ENCODE measurements at places on chromosomes 16 and 17.

DNA sequence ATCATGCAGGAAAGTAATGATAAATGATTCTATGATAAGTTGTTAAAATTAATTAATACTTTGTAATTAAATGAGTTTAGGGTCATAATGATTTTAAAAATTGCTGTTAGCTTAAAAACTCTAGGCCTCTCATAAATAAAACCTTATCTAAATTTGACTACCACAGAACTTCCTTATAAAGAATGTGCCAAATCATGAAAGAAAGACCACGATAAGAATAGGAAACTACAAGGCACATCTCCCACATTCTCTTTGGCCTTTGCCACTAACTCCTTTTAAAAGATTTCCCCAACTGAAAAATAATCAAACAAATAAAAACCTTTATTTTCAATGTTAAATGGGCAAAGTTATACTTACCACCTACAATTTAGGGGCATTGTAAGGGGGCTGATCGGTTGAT lies 164.6 kb upstream of the C17orf78 start:
- DNase-seq: no peak

DNA sequence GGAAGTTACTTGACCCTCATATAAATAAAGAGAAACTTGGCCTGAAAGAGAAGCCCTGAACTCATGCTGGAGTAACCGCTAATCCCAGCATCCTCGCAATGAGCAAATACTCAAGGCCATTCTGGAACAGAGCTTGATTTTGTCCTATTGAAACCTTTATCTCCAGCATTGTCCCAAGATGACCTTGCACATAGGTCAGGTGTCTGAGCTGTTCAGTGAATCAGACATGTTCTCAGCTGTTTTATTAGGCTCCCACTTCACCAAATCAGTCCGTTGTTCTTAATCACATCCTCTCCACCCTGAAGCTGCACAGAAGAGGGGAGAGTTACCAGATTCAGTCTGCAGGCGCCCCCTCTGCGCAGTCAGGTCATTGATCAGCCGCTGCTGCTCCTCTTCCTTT lies 9.1 kb upstream of the MYH1 start:
- no peak for DNase-seq

- DNase-seq: no peak
Measured at GRCh38 chr17:1173432-1174262, 6.1 kb downstream of the ABR start.

- no peak for DNase-seq
Measured at GRCh38 chr17:72890711-72891110, 201.8 kb downstream of the SLC39A11 start.

- DNase-seq: no peak
Measured at GRCh38 chr17:18039535-18040260, 490 bp downstream of the GID4 start.

DNA sequence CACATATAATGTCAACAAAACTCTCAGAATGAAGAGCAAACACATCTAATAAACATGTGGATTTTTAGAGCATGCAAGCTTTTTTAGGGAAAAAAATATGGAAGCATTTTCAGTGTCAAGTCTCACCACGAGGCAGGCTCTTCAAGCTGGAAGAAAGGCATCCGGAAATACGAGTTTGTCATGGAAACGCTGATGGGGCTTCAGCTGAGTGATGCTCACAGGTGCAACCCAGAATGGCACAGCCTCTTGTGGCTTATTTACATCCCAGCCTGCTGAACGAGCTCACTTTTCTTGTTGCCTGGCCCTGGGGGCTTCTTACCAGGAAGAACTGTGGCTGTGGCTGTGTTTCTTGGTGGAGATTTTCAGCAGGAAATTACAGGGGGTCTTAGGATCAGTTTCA lies 24.1 kb upstream of the DYNLL2 start:
- no peak for DNase-seq

GRCh38 chr17:30600060-30600829 lies 123.0 kb downstream of the GOSR1 start:
- DNase-seq: peak; percentile 13

DNA sequence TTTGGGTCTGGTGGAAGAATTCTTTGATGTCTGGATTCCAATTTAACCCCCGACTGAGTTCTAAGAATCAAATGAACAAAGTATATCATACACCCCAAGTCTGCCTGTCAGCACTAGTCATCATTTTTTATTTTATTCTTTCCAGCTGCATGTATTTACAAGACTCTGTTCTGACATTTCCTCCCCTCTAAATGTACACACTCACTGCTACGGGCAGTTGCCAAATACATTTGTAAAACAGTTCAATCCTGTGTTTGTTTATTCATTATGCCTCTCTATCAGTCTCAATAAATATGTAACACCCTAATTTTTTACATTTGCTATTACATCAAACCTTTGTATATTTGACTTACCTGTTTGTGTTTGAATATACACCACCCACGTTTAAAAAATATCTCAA lies 422.3 kb upstream of the PSMD7 start:
- DNase-seq: no peak

- DNase-seq: no peak
Measured at GRCh38 chr17:3896108-3896967, 3.5 kb upstream of the CAMKK1 start.

DNA sequence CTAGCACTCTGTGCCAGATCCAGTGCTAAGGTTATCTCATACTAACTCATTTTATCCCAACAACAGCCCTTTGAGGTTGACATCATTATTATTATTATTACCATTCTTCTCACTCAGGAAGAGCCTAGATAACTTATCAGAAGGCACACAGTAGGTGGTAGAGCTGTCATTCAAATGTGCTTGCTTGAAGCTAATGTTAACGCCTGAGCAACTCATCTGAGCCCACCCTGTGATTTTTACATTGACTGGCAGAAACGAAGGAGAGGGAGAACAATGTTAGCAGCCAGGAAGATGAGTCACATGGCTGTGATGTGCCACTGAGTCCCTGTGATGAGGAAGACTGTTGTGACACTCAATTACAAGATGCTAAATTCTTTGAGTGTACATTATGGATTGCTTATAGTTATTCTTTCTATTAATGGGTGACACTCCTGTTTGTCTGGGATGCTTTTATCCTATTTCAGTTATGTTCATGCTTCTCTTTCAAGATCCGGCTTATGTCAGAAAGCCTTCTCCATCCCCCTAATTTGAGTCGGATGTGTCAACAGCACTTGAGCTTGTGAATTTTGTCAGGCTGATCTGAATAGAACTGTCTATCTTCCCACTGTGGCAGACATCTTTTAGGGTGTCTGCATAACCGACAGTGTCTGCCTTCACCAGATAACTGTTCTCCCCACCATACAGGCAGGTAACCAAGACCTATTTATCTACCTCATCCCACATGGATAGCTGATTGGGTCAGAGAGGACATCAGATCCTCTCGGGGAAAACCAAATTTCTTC lies 426.4 kb downstream of the CA10 start:
- DNase-seq: no peak

DNA sequence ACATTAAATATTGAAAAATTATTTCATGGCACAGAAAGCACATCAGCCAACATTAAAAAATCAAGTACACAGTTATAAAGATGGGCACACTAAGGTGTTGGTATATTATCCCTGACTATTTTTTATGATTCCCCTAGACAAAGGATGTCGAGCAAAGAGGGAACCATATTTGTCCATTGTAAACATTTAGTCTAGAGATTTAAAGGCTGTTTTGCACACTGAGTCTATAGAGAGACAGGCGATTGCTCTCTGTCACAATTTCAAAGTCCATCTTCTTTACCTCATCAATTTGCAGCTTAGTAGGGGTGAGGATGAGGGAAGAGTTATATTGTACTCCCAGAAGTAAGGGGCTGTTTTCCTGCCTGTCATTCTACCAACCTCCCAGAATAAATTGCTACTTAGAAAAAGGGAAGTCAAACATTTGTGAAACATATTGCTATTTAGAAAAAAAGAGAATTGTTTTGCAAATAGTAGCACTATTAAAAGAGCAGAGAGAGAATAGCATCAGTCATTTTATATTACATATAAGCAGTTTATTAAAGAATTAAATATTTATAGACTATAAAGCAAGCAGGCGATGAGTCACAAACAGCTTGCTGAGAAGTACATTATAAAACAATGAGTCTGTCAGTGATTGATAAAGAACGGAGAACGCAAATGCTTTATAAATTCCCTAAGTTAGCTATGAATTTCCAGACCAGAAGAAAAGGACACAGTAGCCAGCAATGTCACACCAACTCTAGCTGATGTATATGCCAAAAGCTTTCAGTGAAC lies 270.6 kb upstream of the PMFBP1 start:
- no peak for DNase-seq

DNA sequence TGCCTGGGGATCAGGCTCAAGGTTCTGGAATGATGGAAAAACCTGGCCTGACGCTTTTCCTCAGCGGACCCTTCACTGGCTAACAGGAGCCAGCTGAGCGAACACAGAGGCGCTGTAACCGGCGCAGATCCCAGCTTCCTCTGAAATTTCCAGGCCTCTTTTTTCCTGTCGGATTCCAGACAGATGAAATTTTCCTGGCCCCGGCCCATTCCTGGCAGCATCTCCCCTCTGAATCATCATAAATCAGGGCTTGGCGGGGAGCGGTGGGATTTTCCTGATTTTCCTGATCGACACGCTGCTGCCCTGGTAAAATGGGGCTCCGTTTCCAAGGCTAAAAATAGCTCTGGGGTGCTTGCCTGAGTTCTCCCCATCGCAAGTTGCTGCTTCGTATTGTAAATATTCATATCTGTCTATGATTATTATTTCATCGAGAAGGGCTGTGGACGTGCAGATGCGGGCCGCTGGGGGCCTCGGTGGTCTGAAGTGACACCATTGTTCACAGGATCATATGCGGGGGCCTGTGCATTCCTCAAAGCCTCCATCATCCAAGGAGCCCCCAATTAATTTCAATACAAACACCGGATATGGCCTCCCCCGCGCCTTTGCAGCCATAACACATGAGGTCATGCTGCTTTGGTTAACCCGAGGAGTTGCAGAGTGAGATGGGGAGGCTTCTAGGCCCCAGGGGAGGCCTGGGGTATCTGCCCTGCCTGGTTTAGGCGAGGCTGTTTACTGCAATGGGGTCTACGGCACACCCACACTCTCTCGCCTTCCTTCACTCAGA lies 45.8 kb upstream of the ETV4 start:
- no peak for DNase-seq

DNA sequence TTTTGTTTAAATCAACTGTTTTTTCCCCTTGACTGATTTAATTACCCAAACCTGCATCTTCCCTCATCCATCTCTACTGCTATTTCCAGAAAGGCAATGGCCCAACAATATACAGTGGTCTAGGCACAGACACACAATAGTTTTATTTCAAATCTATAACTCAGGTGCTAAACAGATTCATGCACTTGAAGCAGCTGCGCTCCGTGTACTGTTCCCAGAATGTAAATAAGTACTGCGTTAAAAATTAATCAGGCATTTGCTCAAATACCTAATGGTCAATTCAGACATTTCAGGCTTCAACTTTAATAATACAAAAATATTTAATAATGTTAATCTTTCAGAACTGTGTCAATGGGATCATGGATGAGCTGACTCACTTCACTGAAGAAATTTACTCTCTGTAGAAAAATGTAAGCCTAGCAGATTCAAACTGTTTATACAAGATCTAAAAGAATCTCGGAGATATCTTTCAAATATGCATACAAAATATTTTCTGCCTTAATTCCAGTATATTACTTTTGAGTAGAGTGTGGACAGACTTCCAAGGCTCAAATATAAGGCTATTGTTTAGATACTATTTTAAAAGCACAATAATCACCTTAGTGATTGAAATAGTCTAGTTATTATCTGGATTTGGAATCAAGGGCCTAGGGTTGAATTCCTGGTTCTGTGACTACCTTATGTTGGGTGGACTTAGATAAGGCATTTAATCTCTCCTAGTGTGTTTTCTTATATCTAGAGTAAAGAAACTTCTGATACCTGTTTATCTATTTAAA lies 97.4 kb upstream of the PSMD7 start:
- DNase-seq: no peak

GRCh38 chr17:44256671-44257070 lies 11.3 kb downstream of the SLC4A1 start:
- no peak for DNase-seq

All from activated T-helper 1 cell treated with anti-CD3 and anti-CD28 coated beads, Interleukin-2, amount 50 U/mL, for 16 hours (primary cell).